ENCODE measurements at places on chromosomes 4 and X.

DNA sequence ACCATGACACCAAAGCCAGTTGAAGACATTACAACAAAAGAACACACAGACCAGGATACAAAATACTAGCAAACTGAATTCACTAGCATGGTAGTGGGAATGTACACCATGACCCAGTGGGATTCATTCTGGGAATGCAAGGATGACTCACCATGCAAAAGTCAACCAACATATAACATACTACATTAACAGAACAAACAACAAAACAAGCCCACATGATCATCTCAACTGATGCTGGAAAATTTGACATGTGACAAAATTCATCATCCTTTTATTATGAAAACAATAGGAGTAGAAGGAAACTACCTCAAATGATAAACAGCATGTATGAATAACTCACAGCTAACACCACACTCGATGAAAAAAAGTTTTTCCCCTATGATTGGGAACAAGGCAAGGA lies 190.2 kb downstream of the DCLK2 start:
- DNase-seq: no peak

DNA sequence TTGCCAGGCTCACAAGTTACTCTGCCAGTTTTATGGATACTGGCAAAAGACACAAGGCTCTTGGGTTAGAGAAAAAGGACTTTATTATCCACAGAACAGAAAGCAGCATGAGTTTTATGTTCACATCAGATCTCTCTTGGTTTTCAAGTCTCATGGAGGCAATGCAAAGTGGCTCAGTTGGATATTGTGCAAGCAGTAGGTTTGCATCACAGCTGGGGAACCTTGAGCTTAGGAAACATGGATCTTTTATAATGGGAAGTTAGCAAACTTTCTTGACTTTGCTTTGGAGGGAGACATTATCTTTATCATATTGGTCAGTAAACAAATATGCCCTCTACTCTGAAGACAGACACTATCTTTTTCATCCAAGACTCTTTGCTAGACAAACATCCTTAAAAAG lies 109.2 kb upstream of the GRPR start:
- DNase-seq: no peak

DNA sequence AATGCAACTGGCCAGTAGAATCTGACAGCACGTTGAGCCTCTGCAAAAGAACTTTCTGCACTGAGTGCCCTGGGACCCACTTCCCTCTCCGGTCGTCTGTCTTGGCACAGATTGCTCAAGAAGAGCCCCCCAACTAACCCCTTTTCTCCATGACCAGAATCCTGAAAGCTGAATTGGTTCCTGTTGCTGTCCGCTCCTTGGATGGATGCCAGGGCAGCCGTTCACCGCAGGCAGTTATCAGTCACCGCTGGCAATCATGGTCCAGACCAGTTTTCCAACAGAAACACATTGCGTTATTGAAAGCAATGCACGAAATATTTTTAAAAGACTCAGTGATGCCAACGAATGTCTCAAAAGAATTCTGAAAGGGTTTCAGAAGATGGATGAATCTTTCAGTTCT lies 733.7 kb upstream of the FRG1 start:
- DNase-seq: no peak

DNA sequence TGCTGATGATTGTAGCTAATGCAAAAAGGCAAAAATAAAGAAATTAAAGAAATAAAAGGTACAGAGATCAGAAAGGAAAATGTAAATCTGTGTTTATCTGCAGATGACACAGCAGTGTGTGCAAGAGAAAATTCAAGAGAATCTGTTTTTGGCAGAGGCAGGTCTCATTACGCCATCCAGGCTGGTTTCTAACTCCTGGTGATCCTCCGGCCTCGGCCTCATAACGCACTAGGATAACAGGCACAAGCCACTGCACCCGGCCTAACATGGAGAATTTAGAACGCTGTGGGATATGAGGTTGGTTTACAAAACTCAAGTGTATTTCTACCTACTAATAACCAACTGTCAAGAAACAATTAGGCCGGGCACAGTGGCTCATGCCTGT lies 29.4 kb downstream of the CTBP1 start:
- no peak for DNase-seq

DNA sequence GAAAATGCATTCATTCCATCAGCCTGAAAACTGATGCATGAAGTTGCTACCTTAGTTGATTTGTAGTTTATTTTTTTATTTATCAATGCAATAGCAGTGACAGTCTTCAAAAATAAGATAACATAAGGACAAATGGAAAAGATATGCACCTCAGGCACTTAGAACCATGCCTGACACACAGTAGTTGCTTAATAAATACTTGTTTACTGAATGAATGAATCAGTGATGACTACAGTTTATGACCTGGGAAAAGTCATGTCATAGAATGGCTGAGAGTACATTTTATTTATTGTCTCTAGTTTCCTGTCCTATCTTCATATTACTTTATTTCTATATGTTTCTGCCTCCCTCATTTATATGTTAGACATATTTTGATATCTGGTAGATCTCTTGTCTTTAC lies 171.8 kb downstream of the TLL1 start:
- no peak for DNase-seq

DNA sequence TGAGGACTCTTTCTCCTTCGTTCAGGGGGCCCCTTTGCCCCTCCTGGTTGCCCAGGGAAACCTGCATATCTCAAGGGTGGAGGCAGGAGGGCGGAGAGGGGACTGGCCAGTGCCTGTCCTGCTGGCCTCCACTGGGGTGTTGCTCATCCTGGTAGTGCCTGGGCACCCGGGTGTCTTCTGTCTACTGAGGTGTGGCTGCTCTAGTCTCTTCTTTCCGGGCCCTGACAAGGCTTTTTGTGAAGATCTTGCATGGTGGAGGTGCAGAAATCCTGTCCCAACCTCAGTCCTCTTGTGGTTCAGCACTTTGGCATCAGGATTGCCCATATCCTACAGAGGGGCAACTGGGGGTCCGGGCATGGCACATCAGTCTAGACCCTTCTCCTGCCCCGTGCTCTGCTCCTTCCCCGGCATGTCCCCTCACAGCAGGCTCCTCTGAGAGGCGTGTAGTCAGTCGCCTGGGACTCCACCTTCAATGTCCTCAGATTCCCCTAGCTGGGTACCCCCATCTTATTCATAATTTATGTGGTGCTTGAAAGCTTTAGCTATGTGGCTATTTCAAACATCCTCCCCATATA lies 1.9 kb downstream of the CCDC110 start:
- DNase-seq: no peak

GRCh38 chr4:142528433-142528832 lies 317.7 kb downstream of the INPP4B start:
- no peak for DNase-seq
